ENCODE measurements at places on chromosomes 12 and 14. TPM values are rescaled to one million over a fixed set of nuclear protein-coding genes. Genes with fewer than 3 reads are reported as not detected.

- DNase-seq, result no peak
Observed at GRCh38 chr12:51013441-51013840, 12.7 kb downstream of the SLC11A2 start.

DNA sequence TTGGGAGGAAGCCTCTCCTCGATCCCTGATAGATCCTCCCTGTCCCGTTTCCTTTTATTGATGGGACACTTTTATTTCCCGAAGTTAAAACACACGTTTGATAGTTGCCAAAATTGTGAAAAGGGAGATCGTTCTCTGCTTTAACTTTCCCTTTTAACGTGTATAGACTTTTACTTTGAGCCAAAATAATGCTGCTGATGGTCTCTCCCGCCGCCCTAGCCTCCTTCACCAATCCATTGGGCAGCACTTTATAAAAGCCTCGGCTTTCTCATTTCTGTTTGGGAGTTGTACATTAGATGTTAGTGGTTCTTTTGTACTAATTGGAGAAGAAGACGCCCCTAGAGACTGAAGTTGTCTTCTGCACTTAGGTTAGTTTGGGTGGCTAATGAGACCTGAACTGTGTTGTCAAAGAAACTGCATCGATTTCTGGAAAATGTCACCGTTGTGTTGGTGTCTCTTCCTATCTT is 1.4 kb downstream of the TMTC2 start:
- no peak for DNase-seq

Gene TSPAN19
- not detected for total RNA-seq

Gene WNT5B
- not detected for total RNA-seq

Gene TTC7B
- 5.3 TPM for total RNA-seq
